CD4-positive, alpha-beta T cell treated with Interleukin-15 for 4 hours (primary cell): ENCODE measurements at places on chromosomes 13 and 19.

- no peak for DNase-seq
Measured at GRCh38 chr13:46354156-46355087, 32.6 kb downstream of the RUBCNL start.

DNA sequence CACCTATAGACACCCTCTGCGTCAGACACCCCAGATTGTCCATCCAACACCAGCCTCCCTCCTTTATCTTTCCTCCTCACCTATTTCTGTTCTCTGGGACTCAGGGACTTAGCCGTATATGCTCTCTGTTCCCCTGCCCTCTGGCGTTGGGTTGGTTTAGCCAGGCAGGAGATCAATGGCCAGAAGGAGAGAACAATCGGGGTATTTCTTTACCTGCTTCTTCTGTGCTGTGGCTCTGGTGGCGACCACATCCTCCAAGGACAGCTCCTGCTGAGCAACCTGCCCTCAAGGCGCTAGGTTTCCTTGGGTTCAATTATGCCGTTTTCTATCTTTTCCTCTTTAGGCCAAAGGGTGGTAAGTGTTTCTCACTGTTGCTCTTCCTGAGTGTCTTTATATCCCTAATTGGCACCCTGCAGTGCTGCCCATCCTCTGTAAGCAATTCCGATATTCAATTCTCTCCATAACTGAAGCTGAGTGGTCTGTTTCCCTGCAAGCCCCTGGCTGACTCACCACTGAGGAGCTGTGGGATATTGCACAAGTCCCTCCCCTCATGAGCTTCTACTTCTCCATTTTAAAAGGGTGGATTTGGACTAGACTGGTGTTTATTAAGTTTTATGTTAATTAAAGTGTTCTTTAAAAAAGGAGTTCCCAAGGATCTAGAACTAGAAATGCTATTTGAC lies 63.7 kb upstream of the TMTC4 start:
- no peak for DNase-seq

- DNase-seq = no peak
Measured at GRCh38 chr13:72246396-72246795, 379.4 kb upstream of the DACH1 start.

DNA sequence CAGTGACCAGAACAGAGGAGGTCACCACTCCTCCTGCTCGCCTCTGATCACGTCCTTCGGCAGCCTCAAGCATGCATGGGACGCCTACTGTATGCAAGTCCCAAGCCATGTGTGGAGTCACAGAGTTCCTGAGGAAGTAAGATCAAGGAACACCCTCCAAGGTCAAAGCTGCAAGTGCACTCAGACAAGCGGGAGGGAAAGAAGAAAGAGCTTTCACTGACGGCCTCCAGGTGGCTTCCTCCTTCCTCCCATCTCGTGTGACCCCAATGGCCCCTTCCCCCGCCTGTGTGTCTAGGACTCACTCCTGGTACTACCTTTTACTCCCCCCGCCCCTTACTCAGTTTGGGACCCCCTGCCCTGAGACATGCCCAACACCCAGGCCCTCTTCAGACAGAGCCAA lies 6.1 kb downstream of the HAUS8 start:
- no peak for DNase-seq

- DNase-seq = no peak
Measured at GRCh38 chr19:28727480-28728159, 485.3 kb downstream of the UQCRFS1 start.

- no peak for DNase-seq
Measured at GRCh38 chr13:85543144-85543543, 256.1 kb downstream of the SLITRK6 start.

DNA sequence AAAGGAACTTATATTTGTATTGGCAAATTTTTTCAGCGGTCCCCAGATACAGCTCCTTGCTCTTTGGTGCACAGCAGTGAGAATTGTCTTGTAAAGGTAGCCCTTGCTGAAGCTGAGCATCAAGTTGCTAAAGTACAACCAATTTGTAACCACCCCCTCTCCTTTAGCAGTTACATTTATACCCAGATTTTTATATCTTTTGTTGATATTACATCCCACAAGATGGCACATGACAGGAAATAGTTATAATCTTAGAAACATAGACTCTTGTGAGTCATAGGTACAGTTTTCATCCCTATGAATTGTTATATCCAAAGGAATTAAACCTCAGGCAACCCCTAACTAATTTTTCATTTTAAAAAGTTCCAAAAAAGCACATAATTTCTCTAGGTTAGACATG lies 523.0 kb upstream of the SLITRK1 start:
- no peak for DNase-seq

GRCh38 chr19:53328967-53329366 lies 4.6 kb upstream of the ZNF845 start:
- DNase-seq = no peak

DNA sequence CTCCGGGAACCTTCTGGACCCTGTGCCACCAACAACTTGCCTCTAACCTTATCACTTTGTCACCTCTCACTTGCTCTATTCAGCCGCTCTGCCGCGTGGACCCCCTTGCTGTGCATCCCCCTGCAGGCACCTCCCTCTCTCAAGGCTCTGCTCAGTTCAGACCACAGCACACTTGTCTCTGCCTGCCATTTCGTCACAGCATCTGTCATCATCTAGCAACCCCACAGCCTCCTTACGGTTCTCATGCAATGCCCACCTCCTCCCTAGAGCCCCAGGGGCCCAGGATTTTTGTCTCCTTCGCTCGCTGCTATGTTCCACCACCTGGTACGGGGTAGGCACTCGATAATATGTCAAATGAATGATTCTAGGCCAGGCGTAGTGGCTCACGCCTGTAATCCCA lies 4.8 kb downstream of the HAUS8 start:
- no peak for DNase-seq

DNA sequence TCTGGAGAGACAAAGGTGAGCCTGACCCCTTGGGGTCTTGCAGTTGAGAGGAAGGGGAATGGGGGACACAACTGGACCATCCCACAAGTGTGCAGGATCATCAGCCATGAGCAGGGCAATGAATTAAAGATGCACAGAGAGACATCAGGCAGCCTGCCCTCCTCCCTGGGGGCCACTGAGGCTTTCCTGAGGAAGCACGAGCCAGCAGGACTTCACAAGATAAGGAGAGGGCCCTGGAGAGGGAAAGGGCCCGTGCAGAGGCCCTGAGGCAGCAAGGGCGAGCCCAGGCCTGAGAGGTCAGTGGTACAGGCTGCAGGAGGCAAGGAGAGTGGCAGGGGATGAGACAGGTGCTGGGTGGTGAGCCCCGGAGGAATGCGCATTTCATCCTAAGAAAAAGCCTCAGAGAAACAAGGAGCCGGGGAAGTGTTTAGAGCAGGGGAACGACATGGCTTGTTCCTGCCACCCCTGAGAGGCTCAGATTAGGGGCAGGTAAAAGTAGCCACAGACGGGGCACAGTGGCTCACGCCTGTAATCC lies 9.0 kb upstream of the PRKD2 start:
- no peak for DNase-seq

- DNase-seq = no peak
Measured at GRCh38 chr13:47875201-47875600, 125.9 kb downstream of the SUCLA2 start.

DNA sequence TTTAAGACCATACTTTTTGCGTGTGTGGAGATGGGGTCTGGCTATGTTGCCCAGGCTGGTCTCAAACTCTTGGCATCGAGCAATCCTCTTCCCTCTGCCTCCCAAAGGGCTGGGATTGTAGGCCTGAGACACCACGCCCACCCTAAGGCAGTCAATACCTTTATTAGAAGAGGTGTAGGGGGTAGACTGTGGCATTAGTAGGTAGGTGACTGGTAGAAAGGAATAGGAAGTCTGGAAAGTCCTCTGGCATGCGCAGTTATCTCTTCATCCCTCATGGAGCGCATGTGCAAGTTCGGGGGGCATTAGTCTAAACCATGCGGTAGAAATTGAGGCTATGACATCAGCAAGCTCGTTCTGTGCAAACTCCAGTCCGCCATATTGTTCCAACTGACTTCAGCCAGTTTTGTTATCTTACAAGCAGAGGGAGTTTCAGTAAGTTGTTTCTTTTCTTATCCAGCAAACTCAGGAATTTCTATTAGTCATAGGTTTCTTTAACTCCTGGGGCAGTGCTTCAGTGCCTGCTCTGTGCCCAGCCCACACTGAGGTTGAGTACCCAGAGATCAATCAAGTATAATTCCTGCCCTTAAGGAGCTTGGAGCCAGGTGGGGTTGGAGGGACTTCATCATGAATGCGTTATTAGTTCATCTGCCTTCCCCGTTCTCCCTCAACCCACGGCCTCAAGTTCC lies 7.3 kb upstream of the RANBP3 start:
- no peak for DNase-seq

GRCh38 chr19:15241259-15241910 lies 9.1 kb upstream of the EPHX3 start:
- no peak for DNase-seq

DNA sequence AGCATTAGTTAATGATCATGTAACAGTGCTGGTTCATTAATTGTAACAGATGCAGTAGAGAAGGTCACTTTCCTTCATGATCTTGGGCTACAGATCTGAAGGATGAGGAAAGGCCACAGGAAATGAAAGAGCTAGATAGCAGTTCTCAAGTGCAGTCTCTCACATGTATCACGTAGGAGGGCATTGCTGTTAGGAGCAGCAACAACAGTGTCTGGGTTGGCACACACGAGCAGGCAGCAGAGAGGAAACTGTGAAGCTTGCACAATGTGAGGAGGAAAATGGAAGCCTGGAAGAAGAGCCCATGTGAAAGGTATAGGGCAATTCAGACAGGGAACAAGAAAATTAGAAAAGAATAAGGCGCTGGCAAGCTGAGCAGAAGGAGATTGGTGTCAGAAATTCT lies 1741.5 kb downstream of the PCDH9 start:
- DNase-seq = no peak

DNA sequence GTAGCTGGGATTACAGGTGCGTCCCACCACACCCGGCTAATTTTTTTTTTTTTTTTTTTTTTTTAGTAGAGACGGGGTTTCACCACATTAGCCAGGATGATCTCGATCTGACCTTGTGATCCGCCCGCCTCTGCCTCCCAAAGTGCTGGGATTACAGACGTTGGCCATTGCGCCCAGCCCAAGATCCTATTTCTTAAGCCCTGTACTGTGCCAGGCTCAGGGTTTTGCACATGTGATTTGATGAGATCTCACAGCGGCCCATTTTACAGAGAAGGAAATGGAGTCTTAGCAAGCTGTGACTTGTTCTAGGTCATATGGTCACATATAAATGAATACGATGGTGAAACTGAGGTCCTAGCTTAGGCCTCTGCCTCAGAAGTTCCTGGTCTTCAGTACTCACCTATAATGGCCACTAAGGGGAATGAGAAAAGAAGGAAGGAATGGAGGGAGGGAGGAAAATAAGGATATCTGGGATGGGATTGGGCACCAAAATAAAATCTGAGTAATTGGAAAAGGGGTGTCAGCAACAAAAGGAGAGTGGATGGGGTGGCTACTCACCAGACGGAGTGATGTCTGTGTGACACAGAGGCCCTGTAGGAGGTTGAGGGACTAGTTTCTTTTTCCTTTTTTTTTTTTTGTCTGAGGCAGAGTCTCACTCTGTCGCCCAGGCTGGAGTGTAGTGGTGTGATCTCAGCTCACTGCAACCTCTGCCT lies 1.3 kb downstream of the OSCAR start:
- DNase-seq = no peak

DNA sequence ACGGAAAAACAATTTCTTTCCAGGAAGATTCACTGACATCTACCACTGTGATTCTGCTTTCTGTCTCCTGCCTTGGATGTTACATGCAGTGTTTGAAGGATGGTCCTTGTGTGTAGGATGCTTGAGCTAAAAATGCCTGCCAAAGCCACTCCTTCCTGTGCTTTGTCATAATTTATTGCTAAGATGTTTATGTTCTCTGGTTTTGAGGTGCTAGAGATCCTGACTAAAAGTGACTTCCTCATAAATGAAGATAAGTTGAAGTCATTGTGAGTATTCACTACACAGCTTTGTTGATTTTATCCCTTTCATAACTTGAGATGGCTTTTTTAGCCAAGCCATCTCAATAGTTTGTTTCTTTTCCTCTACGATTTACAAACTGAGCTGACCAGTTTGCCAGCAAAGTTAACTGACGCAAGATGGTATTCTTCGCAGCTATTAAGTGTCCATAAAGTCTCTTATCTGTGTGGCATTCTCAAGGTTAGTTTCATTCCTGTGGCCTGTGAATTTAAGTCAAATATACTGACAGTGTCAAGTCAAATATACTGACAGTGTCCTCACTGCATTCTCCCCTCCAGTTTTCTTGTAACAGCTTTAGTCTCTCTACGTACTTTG lies 15.7 kb upstream of the FBXL3 start:
- DNase-seq = no peak

GRCh38 chr13:113856716-113857065 lies 7.2 kb downstream of the GAS6 start:
- no peak for DNase-seq

GRCh38 chr19:51514866-51515481 lies 13.4 kb upstream of the SIGLEC12 start:
- peak; percentile 58 for DNase-seq

GRCh38 chr19:55279340-55279739 lies 570 bp downstream of the HSPBP1 start:
- DNase-seq = no peak

- no peak for DNase-seq
Measured at GRCh38 chr13:45909673-45910072, 58.1 kb upstream of the SIAH3 start.

- DNase-seq = peak; percentile 96
Measured at GRCh38 chr13:30132623-30133553, 174.5 kb downstream of the KATNAL1 start.

DNA sequence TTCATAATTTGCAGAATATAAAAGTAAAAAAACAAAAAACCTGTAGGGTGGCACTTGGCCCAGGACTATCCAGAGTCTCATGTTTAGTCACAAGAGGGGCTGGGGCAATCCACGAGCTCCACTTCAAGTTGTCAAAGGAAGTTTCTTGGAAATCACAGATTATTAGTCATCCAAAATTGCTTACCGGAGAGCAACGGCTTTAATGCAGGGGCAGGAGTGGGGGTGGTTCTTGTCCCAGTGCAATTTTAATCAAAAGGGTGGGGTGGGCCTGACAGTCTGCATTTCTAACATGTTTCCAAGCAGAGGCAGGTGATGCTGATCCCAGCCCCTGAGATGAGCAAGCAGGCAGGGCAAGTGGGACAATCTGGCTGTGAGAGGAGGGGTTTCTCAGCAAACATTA lies 233.9 kb downstream of the ABCC4 start:
- DNase-seq = no peak

- DNase-seq = peak; percentile 67
Measured at GRCh38 chr19:584240-585001, 5.3 kb upstream of the HCN2 start.
